Endothelial cell of umbilical vein (primary cell): ENCODE measurements at places on chromosomes 16 and 17. TPM values are rescaled to one million over a fixed set of nuclear protein-coding genes. Genes with fewer than 3 reads are reported as not detected.

The TPSG1 gene
- total RNA-seq: not detected in 2 replicates

The HSD11B2 gene
- not detected in 2 replicates for total RNA-seq

The CCL1 gene
- not detected in 2 replicates for total RNA-seq

The TBX6 gene
- total RNA-seq: 0.42 and 0.60 TPM in 2 replicates

The PPP1R1B gene
- total RNA-seq: not detected in 2 replicates

GRCh38 chr17:81020443-81020766, 14.5 kb upstream of the BAIAP2 start:
- H3K4me3 ChIP-seq: no peak overlapping the region
- no peak overlapping the region for H3K27ac ChIP-seq
- no peaks in the 10 kb centered on the region for H3K36me3 ChIP-seq

DNA sequence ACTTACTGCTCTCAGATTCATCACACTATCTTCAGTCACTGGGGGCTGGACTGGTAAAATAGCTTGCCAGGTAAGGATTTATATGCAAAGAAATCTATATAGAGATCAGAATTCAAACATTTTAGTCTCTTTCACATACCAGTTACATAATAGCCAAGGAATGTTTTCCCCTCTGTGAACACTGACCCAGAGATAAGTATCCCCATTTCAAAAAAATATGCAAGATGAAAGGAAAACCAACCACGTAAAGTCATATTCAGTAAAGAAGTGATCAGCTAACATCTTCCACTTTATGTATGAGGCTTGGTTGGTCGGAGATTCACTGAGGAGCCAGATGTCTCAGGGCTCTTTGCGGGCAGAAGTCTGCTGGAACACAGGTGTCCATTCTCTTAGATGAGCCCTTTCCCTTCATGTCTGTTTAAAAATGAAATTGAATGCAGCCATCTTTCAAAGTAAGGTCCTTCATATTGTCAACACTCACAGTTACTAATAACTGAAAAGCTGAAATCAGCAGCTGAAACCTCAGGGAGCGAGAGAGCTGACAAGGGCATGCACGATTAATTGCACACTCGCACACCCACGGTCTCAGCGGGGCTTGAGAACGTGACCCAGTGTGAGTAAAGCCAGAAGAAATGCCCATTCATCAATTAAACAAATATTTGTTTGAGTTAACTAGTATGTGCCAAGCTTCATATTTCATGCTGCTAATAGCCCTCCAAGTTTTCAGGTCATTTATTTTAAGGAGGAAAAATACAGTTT, 161.2 kb downstream of the MRTFB start:
- H3K27ac ChIP-seq: no peak overlapping the region
- peaks cover 3% of the 10 kb centered on the region for H3K36me3 ChIP-seq
- H3K4me1 ChIP-seq: no peaks in the 10 kb centered on the region

DNA sequence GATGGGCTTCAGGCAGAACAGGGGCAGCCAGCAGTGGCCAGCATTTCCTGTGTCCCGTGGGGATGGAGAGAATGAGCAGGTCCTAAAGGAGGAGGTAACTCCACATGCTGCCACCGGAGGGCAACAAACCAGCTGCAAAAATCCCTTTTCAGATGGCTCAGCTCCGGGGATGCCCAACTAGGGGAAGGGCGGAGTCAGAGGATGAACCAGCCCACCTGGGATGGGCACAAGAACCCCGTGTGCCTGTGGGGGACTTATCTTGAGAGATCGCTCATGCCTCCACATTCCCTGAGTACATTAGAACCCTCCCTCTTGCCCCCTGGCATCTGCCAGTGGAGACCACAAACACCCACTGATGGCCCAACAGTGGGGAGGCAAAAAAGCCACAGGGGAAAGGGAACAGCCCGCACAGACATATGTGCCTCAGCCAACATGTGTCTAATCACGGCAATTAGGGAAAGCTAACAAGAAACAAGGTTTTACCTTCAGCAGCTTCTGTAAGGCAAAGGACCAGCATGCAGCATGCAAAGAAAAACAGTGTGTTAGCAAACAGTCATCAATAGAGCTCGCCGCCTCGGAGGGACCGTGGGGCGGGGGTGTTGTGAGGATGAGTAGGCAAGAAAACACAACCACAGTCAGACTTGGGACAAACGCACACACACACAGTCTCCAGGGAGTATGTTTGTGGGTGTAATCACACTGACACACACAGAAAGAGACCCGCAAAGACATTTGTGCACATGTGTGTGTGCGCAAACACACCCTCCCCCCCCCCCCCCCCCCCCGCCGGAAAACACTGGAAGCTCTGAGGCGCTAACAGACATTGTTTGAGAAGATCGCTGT, 64.0 kb downstream of the MYO18A start:
- no peaks in the 10 kb centered on the region for H3K4me1 ChIP-seq
- DNase-seq: peak; percentile 35
- H3K36me3 ChIP-seq: no peaks in the 10 kb centered on the region
- no peak overlapping the region for H3K4me3 ChIP-seq
- H3K27me3 ChIP-seq: no peaks in the 10 kb centered on the region
- H3K27ac ChIP-seq: no peak overlapping the region

- H3K4me3 ChIP-seq: no peak overlapping the region
- no peaks in the 10 kb centered on the region for H3K36me3 ChIP-seq
- no peaks in the 10 kb centered on the region for H3K27me3 ChIP-seq
- no peak for DNase-seq
These were observed 22.2 kb downstream of the FAM117A start for GRCh38 chr17:49741692-49742076.

- H3K4me3 ChIP-seq: no peak overlapping the region
- H3K36me3 ChIP-seq: no peaks in the 10 kb centered on the region
- H3K4me1 ChIP-seq: no peaks in the 10 kb centered on the region
- no peaks in the 10 kb centered on the region for H3K27me3 ChIP-seq
- H3K27ac ChIP-seq: no peak overlapping the region
These were observed 23.2 kb downstream of the SLC39A11 start for GRCh38 chr17:73069164-73069770.

GRCh38 chr16:70696952-70697593, 11.2 kb upstream of the MTSS2 start:
- peaks cover 35% of the 10 kb centered on the region for H3K4me1 ChIP-seq
- no peak overlapping the region for H3K27ac ChIP-seq
- H3K27me3 ChIP-seq: no peaks in the 10 kb centered on the region
- no peaks in the 10 kb centered on the region for H3K36me3 ChIP-seq
- H3K4me3 ChIP-seq: no peak overlapping the region

- peaks cover 3% of the 10 kb centered on the region for H3K36me3 ChIP-seq
- H3K4me3 ChIP-seq: no peak overlapping the region
- no peak for DNase-seq
- H3K27me3 ChIP-seq: no peaks in the 10 kb centered on the region
- no peak overlapping the region for H3K27ac ChIP-seq
These were observed 34.4 kb downstream of the SLC7A5 start for GRCh38 chr16:87834668-87835473.

DNA sequence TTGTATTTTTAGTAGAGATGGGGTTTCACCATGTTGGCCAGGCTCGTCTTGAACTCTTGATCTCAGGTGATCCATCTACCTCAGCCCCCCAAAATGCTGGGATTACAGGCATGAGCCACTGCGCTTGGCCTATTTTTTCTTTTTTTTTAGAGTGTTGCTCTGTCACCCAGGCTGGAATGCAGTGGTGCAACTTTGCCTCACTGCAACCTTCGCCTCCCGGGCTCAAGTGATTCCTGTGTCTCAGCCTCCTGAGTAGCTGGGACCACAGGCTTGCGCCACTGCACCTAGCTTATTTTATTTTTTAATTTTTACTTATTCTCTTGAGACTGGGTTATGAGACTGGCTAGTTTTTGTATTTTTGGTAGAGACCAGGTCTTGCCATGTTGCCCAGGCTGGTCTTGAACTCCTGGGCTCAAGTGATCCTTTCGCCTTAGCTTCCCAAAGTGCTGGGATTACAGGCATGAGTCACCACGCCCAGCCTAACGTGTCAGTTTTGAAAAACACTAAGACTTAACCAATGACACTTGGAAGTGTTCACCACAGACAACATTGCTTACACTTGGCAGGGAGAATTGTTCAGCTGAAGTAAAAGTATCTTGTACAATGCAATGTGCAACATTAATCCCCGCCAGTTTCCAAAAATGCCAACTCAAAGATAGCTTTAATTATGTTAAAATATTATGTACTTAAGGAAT, 26.9 kb downstream of the ATAD5 start:
- no peak overlapping the region for H3K4me3 ChIP-seq
- peaks cover 2% of the 10 kb centered on the region for H3K36me3 ChIP-seq
- no peak overlapping the region for H3K27ac ChIP-seq
- H3K27me3 ChIP-seq: no peaks in the 10 kb centered on the region
- DNase-seq: no peak

DNA sequence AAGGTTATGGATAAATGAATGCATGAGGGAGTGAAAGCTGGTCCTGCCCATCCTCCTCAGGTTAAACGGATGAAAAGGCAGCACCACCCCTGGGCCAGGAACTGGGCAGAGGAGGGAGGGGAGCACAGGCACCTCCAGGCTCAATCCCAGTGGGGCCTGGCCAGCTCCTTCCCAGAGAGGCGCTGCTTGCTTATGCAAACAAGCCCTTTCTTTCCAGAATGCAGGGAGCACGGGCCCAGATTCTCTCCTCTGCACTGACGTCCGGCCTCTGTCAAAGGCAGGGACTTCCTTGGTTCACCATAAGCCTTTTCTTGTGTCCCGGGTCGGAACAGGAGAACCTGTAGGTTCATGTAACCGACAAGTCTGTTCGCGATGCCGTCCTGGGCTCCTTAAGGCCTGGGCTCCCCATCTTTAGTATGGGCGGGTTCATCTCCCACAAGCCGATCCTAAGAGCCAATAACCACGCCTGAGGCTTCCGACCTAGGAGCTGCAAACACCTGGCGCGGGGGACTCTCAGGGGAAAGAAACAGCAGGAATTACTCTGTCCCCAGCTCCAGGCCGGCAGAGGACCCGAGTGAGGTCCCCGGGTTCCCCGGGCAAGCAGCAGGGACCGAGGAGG, 16.3 kb downstream of the ENPP7 start:
- no peaks in the 10 kb centered on the region for H3K4me1 ChIP-seq
- H3K36me3 ChIP-seq: no peaks in the 10 kb centered on the region
- no peak overlapping the region for H3K4me3 ChIP-seq
- H3K27me3 ChIP-seq: peaks cover 45% of the 10 kb centered on the region
- no peak for DNase-seq

DNA sequence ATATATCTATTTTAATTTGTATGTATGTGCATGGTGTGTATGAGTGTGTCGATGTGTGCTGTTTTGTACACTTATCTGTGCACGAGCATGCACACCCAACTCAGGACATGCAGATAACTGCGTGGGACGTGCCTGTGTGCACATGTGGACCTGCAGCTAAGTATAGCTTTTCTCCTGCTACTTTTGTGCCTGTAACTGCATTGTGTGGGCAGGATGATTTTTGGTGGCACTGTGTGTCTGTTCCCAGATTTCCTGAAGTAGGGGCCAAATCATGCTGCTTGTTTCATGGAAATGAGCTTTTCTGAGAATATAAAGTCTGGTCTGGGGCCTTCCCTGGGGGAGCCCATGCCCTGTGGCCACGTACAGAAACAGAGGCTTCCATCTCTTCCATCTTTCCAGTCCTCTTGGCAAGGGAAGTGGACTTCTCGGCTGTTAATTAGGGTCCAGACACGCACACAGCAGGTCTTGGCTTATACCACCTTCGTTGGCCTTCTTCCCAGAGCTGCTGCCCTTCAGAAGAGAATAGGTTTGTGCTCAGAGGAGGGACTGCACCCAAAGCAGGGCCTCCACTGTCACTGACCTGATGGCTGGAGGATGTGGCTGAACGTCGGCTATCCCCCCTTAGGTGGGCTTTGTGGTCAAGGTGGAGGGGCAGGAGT, 30.2 kb downstream of the SPNS3 start:
- H3K4me1 ChIP-seq: no peaks in the 10 kb centered on the region
- H3K27me3 ChIP-seq: no peaks in the 10 kb centered on the region
- DNase-seq: no peak
- no peak overlapping the region for H3K27ac ChIP-seq

GRCh38 chr16:84459533-84459894, 44.9 kb downstream of the MEAK7 start:
- no peak for DNase-seq
- no peaks in the 10 kb centered on the region for H3K27me3 ChIP-seq
- H3K4me3 ChIP-seq: no peak overlapping the region
- no peak overlapping the region for H3K27ac ChIP-seq
- peaks cover 2% of the 10 kb centered on the region for H3K36me3 ChIP-seq

DNA sequence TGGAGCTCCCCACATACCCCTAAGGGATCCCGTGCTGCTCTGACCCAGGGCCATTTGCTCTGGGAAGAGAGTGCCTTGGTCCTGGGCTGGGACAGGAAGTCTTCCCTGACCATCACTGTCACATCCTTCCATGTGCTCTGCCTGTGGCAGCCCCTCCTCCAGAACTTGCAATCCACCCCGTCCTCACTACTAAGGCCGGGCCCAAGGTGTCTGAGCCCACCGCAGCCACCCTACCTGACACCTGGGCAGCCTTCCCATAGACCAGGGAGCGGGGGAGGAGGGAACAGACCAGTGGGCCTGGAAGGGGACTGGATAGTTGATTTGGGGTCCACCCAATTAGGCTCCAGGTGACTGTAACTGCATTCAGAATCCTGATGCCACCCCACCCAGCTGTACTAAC, 117.5 kb upstream of the CRHR1 start:
- H3K4me1 ChIP-seq: no peaks in the 10 kb centered on the region
- peaks cover 8% of the 10 kb centered on the region for H3K27me3 ChIP-seq
- no peak overlapping the region for H3K4me3 ChIP-seq
- DNase-seq: no peak
- H3K27ac ChIP-seq: no peak overlapping the region
- no peaks in the 10 kb centered on the region for H3K36me3 ChIP-seq

DNA sequence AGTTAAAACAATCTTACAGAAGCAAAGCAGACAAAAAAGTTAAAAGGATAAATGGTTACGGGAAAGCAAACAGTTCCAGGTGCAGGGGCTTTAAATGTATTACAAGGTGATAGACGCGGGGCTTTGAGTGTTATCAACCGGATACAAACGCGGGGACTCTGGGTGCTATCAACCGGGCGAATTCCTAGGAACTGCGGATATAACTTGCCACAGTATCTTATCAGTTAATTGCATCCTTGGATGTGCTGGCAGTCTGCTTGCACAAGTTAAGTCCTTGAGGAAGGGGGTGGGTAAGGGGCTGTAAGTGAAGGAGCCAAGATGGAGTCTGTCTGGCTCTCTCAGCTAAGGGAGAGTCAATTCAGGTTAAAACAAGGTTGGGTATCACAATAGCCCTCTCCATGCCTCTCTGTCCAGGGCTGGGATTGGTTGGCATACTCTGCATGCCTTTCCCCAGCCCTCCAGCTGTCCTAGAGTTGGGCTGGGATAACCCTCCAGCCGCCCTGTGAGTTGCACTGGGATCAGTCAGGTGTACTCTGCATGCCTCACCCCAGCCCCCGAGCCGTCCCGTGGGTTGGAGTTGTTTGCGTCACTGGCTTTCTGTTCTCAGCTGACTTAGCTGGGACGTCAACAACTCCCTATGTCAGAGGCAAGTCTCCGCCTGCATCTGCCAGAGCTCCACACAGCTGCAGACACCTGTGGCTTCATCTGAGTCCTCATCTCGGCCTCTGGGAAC, 40.9 kb downstream of the TMEM235 start:
- H3K36me3 ChIP-seq: no peaks in the 10 kb centered on the region
- no peak overlapping the region for H3K27ac ChIP-seq
- H3K4me1 ChIP-seq: peaks cover 2% of the 10 kb centered on the region

- DNase-seq: no peak
- H3K27me3 ChIP-seq: peaks cover 22% of the 10 kb centered on the region
- H3K36me3 ChIP-seq: no peaks in the 10 kb centered on the region
- H3K4me3 ChIP-seq: no peak overlapping the region
These were observed 4.6 kb upstream of the COL1A1 start for GRCh38 chr17:50205963-50206505.

- peaks cover under 1% of the 10 kb centered on the region for H3K36me3 ChIP-seq
- H3K4me3 ChIP-seq: no peak overlapping the region
- no peaks in the 10 kb centered on the region for H3K27me3 ChIP-seq
- no peak overlapping the region for H3K27ac ChIP-seq
- no peak for DNase-seq
- H3K4me1 ChIP-seq: peaks cover 25% of the 10 kb centered on the region
These were observed 12.0 kb downstream of the IL4R start for GRCh38 chr16:27325736-27326135.
